ENCODE measurements at places on chromosomes 6 and 20. TPM values are rescaled to one million over a fixed set of nuclear protein-coding genes. Genes with fewer than 3 reads are reported as not detected.

Gene C6orf141
- not detected for total RNA-seq

Gene NKAIN4
- total RNA-seq, result 0.15 TPM

Gene ZC2HC1B
- not detected for total RNA-seq

Gene BPIFB1
- total RNA-seq, result not detected

Gene PI3
- not detected for total RNA-seq

Gene CLVS2
- total RNA-seq, result not detected

Gene TNXB
- 1.1 TPM for total RNA-seq

Gene RALY
- 76.9 TPM for total RNA-seq

Gene SLA2
- total RNA-seq, result not detected

Gene PSORS1C2
- total RNA-seq, result not detected

Gene PRSS16
- total RNA-seq, result not detected

Gene CLPSL2
- total RNA-seq, result not detected

Gene B3GALT4
- total RNA-seq, result 5.0 TPM

Gene PI16
- total RNA-seq, result under 0.01 TPM

Gene C20orf144
- 0.15 TPM for total RNA-seq

Gene CHRNA4
- not detected for total RNA-seq

Gene SYNJ2
- total RNA-seq, result 64.1 TPM

Gene TMEM181
- total RNA-seq, result 26.4 TPM

Gene CST3
- 222 TPM for total RNA-seq

Gene GABRR2
- total RNA-seq, result 0.23 TPM

Gene VARS1
- 59.7 TPM for total RNA-seq

Gene PRELID3B
- total RNA-seq, result 75.1 TPM

Gene IL17A
- not detected for total RNA-seq

Gene HSPA1L
- total RNA-seq, result 0.98 TPM

Gene TMC2
- total RNA-seq, result not detected

Gene ARMH2
- not detected for total RNA-seq

Gene FAM209B
- not detected for total RNA-seq

Gene TFAP2D
- not detected for total RNA-seq

Gene LY6G5B
- total RNA-seq, result 2.2 TPM
